ENCODE measurements at places on chromosomes 16 and 17.

DNA sequence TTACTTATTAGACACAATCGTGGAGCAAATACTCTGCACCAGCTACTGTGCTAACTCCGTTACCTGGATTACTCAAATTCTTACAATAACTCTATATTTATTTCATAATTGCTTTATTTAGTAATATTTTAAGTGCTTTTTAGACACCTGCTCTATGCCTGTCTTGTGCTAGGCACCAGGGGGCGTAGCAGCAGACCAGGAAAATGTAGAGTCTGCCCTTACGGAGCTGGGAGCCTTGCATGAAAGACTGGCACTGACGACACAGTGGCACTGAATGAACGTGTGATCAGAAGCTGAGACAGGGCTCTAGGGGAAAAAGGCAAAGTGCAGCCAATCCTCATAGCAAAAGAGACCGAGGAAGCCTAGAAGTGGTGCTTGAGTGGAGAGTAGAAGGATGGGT lies 486.5 kb downstream of the CDH13 start:
- no peak for DNase-seq

GRCh38 chr16:1950047-1950446 lies 4.4 kb downstream of the RPL3L start:
- no peak for DNase-seq

- DNase-seq, result no peak
Measured at GRCh38 chr17:66790501-66791061, 44.3 kb upstream of the CACNG5 start.

DNA sequence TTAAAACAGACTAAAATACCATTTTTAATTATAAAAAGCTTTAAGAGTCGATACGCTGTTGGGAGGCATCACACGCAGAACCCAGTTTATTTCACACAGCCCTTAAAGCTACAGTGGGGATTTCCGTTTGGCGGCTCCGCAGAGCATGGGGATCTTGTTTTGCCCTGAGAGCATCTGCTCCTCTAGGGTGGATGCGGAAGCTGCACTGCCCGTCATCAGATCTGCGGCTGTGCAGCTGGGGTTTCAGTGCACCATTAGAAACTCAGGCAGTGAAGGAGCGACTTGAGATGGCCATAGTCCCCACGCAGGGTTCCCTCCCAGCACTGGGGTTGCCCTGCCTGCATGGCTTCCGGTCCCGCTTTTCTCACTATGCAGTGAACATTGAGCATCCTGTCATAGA lies 62.2 kb upstream of the CHMP6 start:
- no peak for DNase-seq

DNA sequence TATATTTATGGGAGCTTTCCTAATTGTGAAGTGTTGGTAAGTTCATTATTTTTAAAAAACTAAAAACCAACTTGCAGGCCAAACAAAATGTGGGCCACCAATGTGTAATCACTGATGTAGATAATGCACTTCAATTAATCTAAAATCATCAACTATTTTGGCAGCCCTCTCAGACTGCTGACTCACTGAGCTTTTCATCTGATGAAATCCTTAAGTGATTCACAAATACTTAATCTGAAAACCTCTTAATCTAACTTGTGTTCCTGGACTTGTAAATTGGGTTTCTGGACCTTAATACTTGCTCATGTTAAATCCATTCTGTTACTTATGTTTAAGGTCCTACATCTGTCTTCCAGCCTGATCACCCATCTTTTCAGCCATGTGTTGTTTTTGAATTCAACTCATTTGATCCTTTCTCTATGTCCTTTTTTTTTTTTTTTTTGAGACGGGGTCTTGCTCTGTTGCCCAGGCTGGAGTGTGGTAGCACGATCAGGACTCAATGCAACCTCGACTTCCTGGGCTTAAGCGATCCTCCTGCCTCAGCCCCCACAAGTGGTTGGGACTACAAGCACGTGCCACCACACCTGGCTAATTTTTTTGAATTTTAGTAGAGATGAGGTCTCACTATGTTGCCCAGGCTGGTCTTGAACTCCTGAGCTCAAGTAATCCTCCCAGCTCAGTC lies 39.0 kb downstream of the PRKCB start:
- peak; percentile 24 for DNase-seq

DNA sequence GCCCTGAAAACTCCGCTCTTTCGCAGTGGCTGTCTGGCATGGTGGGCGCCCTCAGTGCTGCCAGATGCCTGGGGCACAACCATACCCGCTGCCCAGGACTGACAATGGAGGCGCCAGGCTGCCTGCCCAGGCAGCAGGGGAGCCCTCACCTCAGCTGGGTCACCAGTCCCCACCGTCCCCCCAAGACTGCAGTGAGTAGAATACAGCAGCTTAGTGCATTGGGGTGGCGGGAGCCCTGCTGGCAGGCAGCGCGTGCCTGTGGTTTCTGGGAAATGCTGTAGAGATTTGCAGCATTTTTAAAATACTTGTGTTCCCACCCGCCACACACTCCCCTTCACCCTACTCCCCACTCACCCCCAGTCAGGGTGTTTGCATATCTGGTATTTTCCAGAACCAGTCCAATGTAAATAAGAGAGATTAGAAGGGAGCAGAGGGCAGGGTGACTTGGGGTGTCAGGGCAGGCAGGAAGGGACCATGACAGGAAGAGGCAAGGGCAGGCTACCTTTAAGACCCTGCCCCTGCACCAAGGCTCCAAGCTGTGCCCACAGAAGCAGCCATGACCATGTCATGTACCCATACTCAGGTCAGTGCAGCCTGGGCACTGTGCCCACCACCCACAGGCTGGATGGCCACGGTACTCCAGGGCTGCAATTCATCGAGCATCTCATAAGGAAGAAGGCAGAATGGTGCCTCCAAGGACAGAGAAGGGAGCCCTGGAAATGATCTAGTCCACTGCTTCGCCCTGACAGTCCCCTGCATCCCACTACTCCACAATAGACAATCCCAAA lies 21.5 kb downstream of the MYO18A start:
- peak; percentile 15 for DNase-seq

DNA sequence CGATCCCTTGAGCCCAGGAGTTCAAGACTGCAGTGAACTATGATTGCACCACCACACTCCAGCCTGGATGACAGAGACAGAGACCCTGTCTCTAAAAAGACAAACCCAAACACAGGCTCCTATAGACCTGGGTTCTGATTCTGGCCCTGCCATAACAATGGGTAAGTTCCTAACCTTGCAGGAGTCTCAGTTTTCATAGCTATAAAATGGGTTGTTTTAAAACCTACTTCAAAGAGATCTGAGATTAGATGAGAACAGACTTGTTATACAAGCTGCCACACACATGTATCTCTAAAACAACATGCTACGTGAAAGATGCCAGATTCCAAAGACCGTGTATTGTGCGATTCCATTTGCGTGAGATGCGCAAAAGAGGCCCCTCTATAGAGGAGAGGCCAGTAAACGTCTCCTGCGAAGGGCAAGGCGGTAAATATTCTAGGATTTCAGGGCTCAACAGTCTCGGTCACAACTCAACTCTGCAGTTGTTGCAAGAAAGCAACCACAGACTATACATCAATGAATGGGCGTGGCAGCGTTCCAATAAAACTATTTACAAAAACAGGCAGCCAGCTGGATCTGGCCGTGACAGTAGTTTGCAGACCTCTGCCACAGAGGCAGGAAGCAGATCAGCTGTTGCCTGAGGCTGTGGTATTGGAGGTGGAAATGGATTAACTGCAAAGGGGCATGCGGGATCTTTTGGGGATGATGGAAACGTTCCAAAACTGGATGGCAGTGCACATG lies 5.9 kb downstream of the CORO7 start:
- DNase-seq, result no peak

- no peak for DNase-seq
Measured at GRCh38 chr17:31691251-31691905, 167.7 kb downstream of the COPRS start.

GRCh38 chr16:84505249-84506187 lies 1.1 kb upstream of the MEAK7 start:
- DNase-seq, result no peak

DNA sequence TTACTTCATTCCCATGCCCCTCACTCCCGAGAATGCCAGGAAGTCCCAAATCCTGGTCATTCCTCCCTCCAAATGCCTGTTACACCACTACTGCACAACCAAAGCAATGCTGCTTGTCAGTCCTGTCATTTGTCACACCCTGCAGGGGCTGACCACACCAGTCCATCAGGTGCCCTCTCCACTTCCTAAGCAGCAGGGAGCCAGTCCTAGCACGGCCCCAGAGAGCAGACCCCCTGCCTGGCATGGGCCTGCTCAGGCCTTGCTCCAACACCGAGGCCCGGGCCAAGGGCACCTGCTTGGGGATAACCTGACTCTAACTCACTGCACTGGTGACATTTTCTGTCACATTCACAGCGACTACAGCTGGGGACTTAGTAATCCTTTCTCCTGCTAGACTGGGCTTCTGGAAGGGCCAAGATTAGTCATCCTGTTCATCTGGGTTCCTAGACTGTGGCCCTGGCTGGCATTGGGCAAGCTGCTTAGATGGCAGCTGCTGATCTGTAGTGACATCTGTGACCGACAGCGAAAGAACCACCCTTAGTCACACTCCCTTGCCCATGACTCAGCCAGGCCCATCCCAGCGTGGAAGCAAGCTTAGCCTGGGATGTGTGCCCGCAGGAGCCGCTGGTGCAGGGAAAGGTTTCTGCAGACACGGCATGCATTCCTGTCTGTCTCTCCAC lies 5.4 kb downstream of the ALYREF start:
- DNase-seq, result peak; percentile 83

DNA sequence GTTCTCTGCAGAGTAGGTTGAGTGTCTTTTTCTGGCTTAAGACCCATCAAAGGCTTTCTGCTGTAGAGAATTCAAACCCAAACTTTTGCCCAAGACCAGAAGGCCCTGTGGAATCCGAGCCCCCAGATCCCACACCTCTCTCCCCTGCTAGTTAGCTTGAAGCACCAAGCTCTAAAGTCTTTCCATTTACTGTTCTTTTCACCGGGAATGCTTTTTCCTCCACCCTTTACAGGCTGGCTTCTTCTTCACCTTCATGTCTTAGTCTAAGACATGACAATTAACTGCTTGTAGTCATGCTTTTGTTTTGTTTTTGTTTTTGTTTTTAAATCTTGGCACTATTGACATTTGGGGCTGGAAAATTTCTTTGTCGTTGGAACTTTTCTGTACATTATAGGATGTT lies 15.5 kb downstream of the HSD17B2 start:
- DNase-seq, result no peak

DNA sequence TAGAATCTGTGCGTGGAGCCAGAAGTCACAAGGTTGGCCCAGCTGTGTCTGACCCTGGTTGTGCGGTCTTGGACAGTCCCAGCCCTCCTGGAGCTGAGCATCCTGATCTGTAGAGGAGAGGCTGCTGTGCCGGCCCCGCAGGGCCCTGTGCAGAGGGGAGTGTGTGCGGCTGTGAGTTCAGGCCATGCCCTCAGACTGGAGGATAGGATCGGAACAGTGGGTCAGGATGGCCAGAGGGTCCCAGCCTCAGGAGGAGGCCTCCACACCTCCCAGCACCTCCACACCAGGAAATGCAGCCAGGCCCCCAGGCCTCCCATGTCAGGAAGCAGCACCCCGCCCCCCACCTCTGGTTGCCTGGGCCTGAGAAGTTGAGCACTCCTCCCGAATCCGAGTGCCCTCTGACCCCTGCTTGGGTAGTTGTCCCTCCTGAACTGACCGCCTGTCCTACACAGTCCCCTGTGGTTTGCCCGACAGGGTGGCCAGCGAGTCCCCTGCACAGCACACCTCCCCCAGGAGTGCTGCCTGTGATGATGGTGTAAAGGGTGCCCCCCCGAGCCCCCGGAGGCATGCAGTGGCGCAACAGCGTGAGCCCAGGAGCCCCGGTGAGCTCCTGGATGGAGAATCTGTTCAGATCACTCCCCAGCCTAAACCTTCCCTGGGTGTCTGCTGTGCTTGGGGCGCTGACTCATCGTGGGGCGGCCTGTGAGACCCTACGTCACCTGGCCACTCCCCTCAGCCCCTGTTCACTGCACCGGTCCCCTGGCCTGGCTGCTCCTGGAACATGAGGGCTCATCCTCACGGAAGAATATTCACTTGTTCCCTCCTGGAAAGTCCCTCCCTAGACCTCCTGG lies 285.2 kb downstream of the SEC14L1 start:
- no peak for DNase-seq

- no peak for DNase-seq
Measured at GRCh38 chr17:79573196-79573896, 37.5 kb downstream of the RBFOX3 start.

DNA sequence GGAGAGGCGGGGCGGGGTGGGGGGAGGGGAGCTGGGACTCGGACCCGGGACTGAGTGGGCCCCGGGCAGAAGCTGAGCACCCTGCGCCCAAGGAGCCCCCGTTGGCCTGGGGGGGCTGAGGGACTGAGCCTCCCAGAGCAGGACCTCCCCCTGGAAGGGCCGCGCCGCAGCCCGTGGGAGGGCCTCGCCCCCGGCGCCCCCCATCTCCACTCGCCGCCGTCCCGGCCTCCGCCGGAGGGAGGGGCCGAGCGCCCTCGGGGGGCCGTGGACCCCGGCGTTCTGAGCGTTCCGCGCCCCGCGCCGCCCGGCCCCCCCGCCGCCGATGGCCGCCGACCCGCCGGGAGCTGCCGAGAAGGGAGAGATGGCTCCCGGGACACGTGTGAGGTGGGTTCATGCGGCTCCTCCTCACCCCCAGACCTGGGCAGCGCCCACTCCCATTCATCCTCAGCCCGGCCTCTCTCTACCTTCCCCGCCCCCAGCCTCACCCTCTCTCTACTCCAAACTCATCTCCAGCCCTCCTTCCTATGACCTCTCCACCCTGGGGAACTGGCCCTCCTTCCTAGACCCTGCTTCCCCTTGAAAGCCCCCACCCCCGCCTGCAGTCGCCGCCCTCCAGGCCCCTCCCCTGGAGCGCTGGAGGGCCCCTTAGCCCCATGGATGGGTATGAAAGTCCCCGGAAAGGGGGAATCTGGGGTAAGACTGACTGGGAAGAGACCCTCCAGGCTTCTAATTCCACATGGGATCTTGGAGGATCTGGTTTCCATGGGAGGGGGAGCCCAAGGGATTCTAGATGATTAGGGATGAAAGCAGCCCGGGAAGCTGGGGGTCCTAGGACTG lies 922 bp downstream of the FBXL19 start:
- no peak for DNase-seq

DNA sequence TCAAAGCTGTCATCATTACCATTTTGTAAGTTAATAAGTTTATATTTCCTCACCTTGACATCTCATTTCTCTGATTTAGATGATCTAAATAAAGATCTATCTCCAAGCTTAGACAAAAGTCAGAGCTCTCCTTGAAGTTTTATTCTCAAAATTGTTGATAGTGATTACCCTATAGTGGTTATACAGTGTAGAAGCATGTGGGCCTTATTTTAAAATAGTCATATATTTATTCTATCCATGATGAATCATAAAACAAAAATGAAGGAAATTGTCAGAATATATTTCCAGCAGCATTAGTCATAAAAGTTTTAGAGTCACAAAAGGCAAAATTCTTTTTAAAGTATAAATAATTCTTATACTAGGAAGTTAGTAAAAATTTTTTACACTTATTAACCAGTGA lies 49.0 kb downstream of the RHOT1 start:
- DNase-seq, result no peak

GRCh38 chr16:84568066-84568465 lies 49.8 kb downstream of the COTL1 start:
- DNase-seq, result peak; percentile 55

All from MV-4-11 (cell line).